Articular chondrocyte of knee joint (primary cell): ENCODE measurements at places on chromosomes 5 and 9. TPM values are rescaled to one million over a fixed set of nuclear protein-coding genes. Genes with fewer than 3 reads are reported as not detected.

CCNJL gene
- 0.13 and 0.43 TPM in 2 replicates for total RNA-seq

PCDHB14 gene
- total RNA-seq: 3.8 and 4.4 TPM in 2 replicates

EXOC3 gene
- 37.1 and 37.9 TPM in 2 replicates for total RNA-seq

C9orf153 gene
- 0.32 and 0.91 TPM in 2 replicates for total RNA-seq

IL13 gene
- not detected in 2 replicates for total RNA-seq

SLC22A5 gene
- 4.8 and 5.7 TPM in 2 replicates for total RNA-seq

KLF4 gene
- total RNA-seq: 27.7 and 28.4 TPM in 2 replicates

STXBP1 gene
- total RNA-seq: 20.9 and 35.1 TPM in 2 replicates

PLCXD3 gene
- total RNA-seq: not detected in 2 replicates

SLC25A2 gene
- 0.32 and 0.39 TPM in 2 replicates for total RNA-seq

RPL37 gene
- total RNA-seq: 78.3 and 119 TPM in 2 replicates

TUSC1 gene
- total RNA-seq: 7.7 and 9.3 TPM in 2 replicates

BTNL8 gene
- not detected in 2 replicates for total RNA-seq

NR4A3 gene
- total RNA-seq: 1.7 and 2.2 TPM in 2 replicates

ZNF782 gene
- 7.2 and 7.6 TPM in 2 replicates for total RNA-seq

ARHGEF37 gene
- 1.3 and 1.6 TPM in 2 replicates for total RNA-seq

IDNK gene
- 7.8 and 8.4 TPM in 2 replicates for total RNA-seq

DENND1A gene
- total RNA-seq: 22.5 and 22.6 TPM in 2 replicates

CER1 gene
- not detected in 2 replicates for total RNA-seq

IL9 gene
- total RNA-seq: not detected in 2 replicates

CSF2 gene
- not detected in 2 replicates for total RNA-seq

SLC1A1 gene
- total RNA-seq: 18.4 TPM in 2 replicates

PPP2R2B gene
- 1.8 and 2.5 TPM in 2 replicates for total RNA-seq

IFNA2 gene
- total RNA-seq: 0.11 TPM in 1 of 2 replicates, not detected in the other

SLC22A4 gene
- total RNA-seq: 6.1 and 9.5 TPM in 2 replicates
